ENCODE measurements at places on chromosomes 12 and 14.

DNA sequence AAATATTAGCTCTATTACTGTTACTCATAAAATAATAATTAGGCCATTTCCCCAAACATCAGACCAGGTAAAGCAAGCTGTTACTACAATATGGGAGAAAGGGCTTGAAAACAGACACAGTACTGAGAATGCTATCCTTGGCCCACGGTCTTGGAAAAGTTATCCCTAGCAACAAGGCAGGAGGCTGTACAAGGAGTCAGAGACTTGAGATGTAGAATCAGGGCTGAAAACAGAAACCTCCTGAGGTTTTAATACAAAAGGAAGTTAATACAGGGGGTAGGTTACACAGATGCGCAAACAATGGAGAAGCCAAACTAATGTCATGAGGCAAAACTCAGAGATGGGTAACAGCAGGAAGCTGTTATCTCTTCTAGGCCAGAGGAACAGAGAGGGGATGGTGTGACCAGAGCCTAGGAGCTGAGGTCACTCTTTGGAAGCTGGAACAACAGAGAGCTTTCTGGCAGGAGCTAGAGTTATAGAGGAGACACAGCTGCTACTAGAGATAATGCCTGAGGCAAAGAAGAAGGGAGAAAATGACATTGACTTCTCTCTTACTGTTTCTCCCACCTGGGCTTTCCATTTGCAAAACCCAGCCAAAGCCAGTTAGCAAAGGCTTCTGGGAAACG is 248.8 kb downstream of the SUDS3 start:
- DNase-seq: peak; percentile 67

DNA sequence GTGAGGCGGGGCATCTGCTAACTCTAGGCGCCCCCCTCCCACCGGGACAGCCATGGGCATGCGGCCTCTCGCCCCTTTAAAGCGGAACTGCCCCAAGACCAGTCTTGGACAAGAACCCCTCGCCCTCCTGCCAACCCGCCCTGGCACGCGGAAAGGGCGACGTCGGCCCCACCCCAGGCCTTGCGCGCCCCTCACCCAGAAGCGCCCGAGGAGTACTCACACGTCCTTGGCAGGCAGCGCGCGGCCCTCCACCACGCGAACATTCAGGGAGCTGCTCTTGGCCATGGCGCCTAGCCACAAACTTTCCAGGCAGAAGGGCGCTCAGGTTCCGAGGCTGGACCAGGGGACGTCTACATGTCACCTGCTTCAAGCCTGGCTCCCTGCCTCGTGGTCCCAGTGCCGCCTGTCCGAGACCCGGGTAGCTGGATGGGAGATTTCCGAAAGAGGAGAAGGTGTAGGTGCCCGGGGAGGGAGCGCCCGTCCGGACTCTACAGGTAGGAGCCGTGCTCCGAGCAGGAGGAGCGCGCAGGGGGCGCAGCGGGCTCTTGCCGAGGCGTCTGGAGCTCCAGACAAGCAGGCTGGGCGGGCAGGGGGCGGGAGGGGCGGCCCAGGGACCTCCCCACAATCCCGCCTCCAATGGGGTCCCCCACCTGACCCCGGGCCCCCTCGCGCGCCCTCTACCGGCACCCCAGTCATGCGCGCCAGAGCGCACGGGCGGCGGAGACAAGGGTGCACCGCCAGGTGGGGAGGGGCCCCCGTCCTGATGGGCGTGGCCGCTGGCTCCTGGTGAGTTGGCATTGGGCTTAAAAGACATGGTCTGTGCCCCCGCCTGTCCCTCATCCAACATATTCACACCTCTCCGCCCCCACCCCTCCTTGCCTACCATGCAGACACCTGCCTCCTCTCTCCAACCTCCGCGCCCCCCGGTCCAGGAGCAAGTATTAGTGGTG is at the start of gene RASAL1:
TSS of gene RASAL1 (minus strand) at position 584 of the 950 bp plus-strand sequence. CDS start at position 285, 299 bp downstream.
- peak; percentile 90 for DNase-seq

- peak; percentile 85 for DNase-seq
Observed at GRCh38 chr12:11650286-11651281, 1.1 kb downstream of the ETV6 start.

GRCh38 chr12:98750511-98750910 is 105.4 kb downstream of the APAF1 start:
- no peak for DNase-seq

- DNase-seq: no peak
Observed at GRCh38 chr14:100834082-100834793, 8.3 kb downstream of the MEG3 start.

- no peak for DNase-seq
Observed at GRCh38 chr12:2977776-2978175, 18.6 kb downstream of the TEAD4 start.

DNA sequence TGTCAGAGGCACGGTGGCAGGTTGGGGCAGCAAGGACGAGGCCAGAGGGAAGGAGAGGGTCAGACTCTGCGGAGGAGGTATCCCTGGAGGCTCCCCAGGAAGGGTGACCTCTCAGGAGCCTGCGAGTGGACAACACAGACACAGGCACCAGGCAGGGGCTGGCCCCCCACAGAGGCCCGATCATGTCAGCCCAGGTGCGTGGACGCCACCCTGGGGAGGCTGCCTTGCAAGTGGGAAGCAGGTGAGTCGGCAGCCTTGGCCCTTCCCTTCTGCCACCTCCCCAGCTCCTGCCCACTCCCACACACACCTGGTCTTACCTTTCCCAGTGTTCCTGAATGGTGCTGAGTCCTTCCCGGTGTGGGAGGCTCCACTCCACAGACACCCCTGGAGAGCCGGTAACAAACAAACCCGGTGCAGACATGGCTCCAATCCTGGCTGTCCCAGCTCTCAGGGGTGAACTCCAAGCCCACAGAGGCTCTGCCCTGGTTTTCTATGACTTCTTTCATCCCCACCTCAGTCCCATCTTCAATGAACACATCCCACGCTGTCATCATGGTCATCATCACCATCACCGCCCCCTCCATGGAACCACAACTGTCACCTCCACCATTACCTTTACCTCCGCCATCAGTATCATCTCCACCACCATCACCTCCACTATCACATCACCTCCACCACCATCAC is 5.2 kb downstream of the ZBTB42 start:
- peak; percentile 34 for DNase-seq

DNA sequence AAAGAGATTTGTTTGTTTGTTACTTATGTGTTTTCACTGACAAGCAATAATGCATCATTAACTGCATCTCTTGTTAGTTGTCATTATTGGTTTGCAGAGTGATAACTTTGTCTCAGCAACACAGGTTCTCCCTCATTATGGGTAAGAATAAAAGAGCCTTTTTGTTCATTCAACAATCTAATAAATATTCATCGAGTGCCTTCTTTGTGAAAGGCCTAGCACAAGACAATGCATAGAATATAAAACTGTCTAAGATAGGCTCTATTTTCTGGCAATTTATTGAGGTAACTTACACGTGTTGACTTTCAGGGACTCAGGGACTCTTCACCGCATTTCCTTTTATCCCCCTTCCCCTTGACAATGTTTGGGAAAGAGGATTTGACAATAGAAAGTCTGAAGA is 95.5 kb upstream of the KRR1 start:
- DNase-seq: no peak

Data from NCI-H146 (cell line).